Inflammatory macrophage treated with lipopolysaccharide for 4 hours (primary cell): ENCODE measurements at places on chromosomes 1 and 21.

DNA sequence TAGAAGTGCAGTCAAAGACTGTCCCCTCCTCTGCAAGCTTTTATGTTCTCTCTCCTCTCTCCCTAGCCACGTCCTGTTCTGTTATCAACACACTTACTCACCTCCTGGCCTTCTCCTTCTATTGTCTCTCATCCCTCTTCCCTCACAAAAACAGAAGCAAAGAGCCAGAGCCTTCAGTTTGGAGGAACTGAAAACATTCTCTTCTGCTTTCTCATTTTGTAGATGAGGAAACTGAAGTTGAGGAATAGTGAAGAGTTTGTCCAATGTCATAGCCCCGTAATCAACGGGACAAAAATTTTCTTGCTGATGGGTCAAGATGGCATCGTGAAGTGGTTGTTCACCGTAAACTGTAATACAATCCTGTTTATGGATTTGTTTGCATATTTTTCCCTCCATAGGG lies 1.9 kb downstream of the NLRP3 start:
- peak; percentile 91 for DNase-seq

DNA sequence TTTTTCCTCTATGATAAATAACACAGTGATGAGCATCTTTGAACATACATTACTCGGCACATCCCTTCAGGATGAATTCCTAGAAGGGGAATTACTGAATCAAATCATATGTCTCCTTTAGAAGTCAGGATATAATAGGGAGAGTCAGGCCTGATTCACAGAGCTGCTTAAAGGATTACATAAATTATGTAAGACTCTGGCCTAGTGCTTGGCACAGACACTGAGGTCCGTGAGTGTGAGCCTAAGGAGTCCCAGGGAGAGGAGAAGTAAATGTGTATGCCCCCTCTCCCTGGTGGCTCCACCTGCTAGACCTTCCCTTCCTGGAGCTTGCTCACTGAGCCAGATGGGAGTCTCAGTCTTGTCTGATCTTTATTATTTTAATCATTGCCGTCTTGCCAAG lies 8.6 kb upstream of the FOXE3 start:
- DNase-seq, result no peak

GRCh38 chr1:154941333-154942013 lies 5.0 kb upstream of the PMVK start:
- no peak for DNase-seq

GRCh38 chr1:153337980-153338853 lies 10.4 kb downstream of the PGLYRP4 start:
- no peak for DNase-seq

GRCh38 chr1:79304131-79304530 lies 297.6 kb upstream of the ADGRL4 start:
- no peak for DNase-seq

DNA sequence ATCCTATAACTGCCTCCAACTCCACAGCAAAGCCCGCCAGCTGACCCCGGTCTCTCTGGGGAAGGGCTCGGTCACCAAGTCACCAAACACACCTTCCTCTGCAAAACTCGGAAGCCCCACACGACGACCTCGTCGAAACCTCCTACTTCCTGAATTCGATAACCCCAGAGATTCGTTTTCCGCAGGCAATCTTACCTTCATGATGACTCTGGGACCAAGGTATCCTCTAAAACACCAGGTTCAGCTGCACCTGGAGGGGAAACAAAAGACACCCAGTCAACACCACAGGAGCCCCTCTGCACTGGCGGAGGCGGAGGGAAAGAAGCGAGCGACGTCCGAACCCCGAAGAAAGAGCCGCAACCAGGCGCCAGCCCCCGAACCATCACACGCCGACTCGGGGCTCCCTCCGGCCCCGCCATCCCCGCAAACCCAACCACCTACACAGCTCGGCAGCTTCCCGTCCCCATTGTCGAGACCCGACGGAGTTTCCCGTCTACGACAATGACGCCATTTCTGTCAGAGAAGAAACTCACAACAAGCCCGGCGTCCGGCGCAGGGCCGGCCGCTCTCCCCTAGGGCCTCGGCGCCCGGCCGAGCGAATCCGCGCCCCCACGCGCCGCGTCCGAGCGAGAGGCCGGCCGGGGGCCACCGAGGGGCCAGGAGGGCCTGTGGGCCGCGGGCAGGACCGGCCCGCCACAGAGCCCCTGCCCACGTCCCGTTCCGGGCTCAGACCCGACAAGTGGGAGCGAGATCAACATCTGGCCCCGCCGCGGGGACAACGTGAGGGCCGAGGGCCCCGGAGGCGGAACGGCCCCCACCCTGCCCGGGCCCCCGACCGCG lies 1.0 kb downstream of the ARID4B start:
- peak; percentile 71 for DNase-seq

DNA sequence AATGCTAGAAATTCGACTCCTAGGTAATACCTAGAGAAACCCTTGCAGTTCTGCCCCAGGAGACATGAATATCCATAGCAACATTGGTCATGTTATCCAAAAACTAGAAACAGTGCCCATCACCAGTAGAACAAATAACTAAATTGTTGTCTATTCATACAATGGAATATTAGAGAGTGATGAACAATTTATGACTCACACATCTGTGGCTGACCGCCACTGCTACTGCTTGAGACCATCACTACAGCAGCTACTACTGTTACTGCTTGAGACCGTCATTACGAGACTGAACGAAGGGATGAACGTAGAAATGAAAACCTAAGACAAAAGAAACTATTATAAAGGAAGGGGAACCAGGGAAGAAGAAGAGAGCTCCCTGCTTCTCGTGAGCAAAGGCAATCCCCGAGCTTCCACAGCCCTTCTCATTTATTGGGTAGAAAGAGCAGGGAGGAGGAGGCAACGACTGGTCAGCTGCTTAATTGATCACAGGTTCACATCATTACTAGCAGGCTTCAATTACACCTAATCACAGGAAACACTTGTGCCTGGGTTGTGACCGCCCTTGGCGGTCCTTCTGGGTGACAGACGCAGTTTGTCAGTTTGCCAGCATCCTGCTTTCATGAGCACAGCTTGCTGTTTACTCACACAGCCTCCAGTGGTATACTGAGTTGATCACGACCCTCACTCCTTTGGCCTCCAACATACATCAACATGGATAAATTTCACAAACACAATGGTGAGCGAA lies 14.1 kb upstream of the PADI4 start:
- no peak for DNase-seq

DNA sequence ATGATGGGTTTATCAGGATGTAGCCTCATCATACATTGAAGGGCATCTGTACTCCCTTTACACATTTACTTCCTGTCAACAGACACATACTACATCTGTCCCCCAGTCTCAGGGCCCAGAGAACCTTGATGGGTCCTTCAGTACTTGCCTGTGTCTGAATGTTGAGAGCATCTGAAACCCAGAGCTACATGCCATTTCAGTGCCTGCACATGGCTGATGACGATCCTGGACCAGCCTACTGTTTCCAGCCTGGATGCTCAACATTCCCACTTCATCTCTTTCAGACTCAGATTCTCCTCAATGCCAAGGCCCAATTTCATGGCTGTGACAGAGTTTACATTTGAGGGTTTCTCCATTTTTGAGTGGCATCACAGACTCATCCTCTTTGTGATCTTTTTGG lies at the start of gene OR10J4:
OR10J4 (plus strand) TSS at position 301 of the 400 bp plus-strand sequence.
- DNase-seq, result no peak

DNA sequence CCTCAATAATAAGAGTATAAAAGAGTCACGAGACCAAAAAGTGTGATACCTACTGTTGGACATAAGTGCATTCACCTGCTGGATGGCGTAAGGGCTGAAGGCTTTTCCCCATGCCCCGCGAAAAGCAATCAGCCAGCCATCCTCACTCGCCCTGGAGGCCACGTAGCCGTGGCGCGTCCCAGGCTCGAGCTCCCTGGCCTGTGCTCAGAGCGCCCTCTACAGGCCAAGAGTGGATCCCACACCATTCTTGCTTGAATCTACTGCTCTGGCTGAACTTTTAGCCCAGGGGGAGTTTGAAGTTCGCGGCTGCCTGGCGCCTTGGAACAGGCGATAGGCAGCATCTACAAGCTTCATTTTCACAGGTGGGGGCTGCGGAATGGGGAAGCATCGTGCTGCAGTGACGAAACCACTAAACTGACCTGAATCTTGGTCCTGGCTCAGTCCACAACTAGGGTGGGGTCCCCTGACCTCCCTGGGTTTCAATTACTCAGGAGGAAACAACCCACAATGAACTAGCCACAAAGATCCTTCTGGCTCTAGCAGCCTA lies 70.3 kb upstream of the SERBP1 start:
- peak; percentile 78 for DNase-seq

DNA sequence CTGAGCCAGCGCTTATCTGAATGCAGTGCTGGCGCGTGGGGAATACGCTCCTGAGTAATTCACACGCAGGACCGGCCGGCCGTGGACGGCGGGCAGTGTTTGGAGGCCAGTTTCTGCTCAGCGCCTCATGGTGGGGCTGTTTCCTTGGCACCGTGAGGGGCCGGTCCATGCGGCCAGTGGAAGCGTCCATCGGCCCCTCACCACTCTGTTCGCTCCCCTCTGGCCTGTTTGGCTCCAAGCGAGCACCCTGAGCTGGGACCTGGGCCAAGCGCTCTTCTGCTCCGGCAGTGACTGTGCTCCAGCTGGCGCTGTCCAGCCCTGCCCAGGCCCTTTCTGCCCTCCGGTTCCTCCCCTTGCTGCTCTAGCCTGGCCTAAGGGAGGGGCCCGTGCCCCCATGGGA lies 16.3 kb upstream of the PLCH2 start:
- no peak for DNase-seq

DNA sequence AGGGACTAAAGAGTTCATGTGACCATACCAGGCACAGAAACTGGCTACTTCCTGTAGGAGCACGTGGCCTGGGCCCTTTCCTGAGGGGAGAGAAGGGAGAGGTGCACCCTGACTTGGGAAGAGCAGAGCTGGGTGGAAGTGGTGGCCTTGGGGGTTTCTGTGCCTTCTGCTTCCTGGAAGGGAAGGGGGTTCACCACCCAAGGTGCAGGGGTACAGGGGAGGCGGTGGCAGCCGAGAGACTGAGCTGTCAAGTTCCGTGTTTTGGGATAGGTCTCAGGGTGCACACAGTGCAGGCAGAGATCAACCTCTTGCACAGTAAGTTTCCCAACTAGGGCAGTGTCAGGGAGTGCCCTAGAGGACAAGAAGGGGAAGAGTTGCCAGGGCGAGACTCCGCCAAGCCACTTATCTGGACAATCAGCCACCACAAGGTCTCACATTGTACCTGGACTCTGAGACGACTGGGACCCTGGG lies 10.1 kb downstream of the HECTD3 start:
- DNase-seq, result peak; percentile 73

DNA sequence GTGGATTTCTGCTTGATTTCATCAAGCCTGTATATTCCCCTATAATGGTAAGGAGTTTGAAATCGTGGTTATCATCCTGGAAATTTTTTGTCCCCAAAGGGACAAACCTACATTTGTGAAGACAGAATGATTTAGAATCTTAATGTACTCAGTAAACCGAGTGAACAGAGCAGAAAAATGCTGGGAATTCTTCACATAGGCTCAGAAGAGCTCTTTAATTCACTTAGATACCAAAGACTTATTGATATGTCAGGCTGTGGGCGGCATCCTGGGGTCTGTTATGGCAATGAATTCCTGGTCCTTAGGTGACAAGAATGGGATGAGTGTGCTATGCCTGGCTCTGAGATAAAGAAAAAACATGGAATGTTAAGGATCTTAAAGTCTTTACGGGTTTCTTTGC lies 74.9 kb downstream of the ROR1 start:
- no peak for DNase-seq

DNA sequence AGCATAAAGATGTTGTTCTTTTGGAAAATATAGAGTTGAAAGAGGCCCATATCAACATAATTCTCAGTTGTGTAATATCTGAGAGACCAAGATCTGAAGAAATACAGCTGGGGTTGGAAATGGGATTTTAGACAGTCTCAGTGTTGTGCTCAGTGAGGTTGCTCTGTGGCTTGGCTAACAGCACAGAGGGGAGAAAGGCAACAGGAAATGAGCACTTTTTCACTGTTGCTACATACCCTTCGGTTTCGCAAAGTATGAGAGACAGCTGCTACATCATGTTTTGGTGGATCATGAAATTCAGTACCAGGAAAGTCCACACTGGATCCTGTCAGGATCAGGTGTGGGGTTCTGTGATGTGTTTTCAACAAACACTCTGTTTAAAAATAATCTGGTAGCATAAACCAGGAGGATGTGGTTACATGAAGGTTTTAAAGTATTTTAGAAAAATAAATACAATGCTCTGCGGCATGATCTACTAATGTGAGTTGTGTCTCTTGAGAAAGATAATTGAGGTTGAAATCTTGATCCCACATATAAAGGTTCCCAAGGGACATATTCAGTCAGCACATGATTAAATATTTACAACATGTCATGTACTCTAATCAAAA lies 7.0 kb upstream of the GPR88 start:
- peak; percentile 95 for DNase-seq

DNA sequence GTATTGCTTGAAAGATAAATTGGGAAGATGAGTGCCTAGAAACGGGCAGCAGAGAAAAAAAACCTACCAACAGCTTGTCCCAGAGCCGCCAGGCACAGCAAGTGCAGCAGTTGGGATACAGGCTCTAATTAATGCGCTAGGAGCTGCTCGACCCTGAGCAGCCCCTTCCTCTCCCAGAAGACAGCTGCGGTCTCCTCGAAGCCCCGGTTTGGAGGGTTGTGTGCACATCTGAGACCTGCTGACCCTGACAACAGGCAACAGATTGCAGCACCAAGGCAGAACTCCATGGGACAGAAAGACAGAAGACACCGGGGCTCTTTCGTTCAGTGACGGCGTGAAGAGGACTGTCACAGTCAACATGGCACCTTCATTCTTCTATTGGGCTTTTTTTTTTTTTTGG lies 101.4 kb downstream of the TSEN15 start:
- DNase-seq, result peak; percentile 55

DNA sequence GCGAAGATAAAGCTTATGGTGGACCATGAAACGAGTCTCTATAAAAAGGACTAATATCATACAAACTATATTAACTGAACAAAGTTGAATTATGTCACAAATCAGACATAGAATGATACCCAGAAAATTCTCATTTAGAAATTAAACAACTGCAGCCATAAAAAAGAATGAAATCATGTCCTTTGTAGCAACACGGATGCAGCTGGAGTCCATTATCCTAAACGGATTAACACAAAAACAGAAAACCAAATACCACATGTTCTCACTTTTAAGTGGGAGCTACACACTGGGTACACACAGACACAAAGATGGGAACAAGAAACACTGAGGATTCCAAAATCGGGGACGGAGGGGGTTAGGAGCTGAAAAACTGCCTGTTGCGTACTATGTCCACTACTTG lies 11.5 kb downstream of the COP1 start:
- DNase-seq, result no peak
